ENCODE measurements at places on chromosomes 4 and X.

DNA sequence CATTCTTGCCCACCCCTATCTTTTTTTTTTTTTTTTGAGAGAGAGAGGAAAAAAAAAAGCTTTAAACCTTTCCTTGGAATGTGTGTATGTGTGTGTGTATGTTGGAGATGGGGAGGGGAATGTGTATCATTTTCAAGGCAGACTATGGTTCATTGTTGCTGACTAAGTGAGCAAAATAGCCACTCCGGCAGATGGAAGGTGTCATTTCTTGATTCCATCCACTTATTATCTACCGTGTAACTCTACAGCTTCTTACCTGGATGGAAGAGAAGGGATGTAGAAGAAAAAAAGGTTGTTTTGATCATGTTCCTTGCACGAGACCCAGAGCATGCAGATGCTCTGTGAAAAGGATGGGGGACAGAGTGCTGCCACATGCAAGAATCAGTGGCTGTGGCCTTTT lies 5.9 kb upstream of the GK2 start:
- DNase-seq: no peak

- no peak for DNase-seq
These were observed 3.2 kb upstream of the AREG start for GRCh38 chr4:74441744-74442143.

- DNase-seq: no peak
These were observed at the start of gene GJB1 for GRCh38 chrX:71222929-71223328. Gene GJB1, plus strand, starts transcription at chrX:71223224. Its CDS starts 484 bp downstream, at chrX:71223708.

DNA sequence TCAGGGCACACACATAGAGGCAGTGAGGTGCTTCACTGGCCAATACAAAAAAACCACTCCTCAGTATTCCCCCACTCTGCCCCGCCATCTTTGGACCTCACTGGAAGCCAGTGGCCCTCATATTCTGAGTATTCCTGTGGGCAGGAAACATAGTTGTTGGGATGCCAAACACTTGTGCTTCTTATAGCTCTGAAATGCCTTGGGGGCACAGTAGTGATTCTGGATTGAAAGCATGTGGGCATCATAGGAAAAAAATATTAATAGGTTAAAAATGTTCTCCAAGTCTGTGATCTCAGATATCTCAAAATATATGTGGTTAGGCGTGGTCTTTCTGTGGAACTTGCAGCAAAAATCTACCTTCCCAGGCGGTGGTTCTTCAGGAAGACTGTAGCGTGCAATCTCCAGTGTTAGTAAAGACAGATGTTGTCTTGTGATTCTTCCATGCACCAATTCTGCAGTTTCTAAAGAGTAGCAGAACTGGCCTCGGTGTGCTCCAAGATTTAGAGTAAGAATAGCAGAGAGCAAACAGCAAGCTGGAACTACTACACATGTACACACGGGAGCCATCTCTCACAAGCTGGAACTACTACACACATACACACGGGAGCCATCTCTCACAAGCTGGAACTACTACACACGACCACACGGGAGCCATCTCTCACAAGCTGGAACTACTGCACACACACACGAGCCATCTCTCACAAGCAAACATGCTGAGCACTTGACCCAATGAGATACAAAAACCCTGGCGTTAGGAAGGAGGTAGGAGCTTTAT lies 8.0 kb upstream of the TENM3 start:
- DNase-seq: no peak

- no peak for DNase-seq
These were observed 58.9 kb upstream of the PGM2 start for GRCh38 chr4:37767546-37767945.

DNA sequence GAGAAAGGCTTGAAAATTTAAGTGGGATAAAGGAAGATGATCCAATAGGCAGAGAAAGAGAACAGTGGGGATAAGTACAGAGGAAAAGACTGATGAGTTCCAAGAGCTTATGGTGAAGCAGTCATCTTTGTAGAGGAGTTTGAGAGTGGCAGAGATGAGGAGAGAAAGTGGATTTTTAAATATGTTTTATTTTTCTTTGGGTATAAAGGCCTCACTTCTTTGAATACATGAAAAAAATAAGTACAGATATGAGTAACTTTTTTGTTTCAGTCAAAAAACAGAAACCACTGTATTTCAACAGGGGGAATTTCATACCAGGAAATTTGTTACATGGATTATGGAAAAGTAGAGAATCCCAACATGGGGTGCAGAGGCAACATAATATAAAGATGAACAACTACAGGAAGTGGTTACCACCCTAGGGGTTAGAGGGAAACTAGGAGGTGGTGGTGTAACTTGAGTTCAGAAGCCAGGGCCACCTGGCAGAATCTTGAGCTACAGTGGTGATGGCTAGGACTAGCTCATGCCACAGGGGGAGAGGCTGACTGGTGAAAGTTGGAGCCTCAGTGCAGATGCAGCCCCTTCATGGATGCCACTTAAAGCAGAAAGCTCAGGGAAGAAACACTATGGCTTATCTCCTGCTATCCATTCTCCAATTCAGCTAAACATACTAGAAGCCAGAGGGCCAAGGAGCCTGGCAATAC lies 3.4 kb upstream of the CYBB start:
- no peak for DNase-seq

DNA sequence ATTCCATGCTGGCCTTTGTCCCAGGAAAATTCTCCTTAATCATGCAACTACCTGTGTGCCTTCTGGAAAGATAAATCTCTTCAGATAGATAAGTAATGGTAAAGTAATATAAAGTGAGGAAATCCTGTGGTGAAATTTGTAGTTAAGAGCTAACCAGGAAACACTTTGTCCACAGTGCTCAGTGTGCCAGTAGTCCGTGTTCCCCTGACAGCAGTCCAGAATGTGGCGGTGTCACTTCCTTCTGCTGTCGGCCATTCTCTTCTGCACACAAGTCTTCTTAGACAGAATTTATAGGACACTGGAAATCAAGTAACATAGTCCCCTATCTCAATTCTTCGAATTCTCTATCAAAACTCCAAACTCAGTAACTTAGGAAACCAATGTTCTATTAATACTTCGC lies 5.7 kb upstream of the CXXC4 start:
- no peak for DNase-seq

- DNase-seq: no peak
These were observed 1317.2 kb downstream of the PCDH7 start for GRCh38 chr4:32037399-32037798.

DNA sequence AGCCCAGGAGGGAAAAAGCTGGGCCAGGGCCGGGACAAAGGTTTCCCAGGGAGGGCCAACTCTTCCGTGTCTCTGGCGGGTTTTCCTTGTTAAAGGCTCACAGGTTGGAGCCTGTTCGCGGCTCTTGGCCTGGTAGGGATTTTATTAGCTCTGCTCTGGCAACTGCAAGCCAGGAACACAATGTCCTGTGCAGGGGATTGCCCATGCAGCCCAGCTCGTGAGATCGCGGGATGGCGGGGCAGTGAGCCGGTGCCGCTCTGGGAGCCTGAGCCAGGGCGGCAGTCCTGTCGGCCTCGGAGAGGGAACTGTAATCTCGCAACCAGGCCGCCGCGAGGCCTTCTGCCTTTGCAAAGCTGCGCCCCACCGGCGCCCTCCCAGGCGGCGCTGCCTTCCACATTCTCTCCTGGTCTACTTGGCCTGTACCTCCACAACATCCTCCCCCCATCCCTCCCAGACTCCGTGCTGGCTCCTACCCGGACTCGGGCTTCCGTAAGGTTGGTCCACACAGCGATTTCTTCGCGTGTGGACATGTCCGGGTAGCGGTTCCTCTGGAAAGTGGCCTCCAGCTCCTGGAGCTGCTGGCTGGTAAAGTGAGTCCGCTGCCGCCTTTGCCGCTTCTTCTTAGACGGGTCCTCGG lies 2.1 kb downstream of the PITX2 start:
- DNase-seq: no peak

GRCh38 chrX:33855251-33855650 lies 276.9 kb downstream of the FAM47A start:
- DNase-seq: no peak

GRCh38 chr4:77193511-77194102 lies 36.6 kb downstream of the CCNG2 start:
- DNase-seq: peak; percentile 51

DNA sequence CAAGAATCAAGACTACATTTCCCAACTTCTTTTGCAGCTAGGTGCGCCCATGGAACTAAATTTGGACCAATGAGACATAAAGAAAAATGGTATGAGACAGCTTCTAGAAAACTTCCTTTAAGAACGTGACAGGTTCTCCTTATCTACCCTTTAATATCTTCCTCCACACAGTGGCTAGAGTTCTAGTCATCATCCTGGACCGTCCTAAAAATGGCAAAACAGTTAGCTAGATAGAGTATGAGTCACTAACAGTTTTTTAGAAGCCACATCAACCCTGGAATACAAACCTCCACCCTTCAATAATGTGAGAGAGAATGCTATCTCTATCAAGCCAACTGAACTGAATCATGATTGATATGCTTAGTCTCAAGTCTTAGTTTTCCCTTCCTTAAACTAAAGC lies 267.9 kb upstream of the SLC7A11 start:
- DNase-seq: no peak

GRCh38 chr4:161256716-161257115 lies 907.1 kb downstream of the FSTL5 start:
- DNase-seq: no peak

DNA sequence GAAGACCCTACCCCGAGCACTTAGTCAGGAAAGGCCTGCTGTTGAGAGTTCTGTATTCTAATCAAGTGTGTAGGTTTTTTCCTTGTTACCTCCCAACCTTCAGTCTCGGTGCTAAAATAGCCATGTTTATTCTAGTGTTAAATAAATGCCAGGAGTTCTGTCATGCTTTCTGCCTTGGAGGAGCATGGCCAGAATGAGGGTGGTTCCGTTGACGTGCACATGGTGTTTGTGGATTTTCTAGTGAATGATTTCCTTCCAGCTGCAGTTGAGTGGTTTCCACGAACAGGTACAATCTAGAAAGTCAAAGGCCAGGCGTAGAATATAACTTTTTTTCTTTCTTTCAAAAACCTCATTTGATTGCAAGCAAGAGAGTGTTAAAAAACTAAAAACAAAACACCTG lies 21.0 kb downstream of the TRMT44 start:
- no peak for DNase-seq

DNA sequence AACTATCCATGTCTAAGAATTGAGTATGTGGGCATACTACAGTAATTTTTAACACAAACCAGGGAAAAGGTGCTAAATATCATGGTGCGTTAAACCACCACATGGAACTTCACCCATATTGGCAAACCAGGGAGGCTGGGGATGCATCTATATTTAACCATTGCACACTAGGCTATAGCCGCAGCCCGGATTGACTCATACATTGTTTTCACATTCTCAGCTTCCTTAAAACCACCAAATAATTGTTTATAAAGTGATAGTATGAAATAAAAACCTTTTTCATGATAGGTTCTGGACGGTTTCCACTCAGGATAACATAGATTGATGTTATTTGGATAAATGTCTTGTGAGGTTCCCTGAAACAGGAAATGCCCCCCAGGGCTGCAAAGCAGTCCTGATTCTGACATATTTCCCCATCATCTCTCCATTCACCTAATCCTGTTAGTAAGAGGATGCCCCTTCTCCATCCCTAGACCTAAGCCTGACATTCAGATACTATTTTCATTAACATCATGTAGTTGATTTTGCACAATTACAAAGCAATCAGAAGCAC lies 7.9 kb downstream of the COL25A1 start:
- no peak for DNase-seq

GRCh38 chr4:156909010-156909409 lies 62.6 kb downstream of the PDGFC start:
- DNase-seq: no peak

GRCh38 chr4:141467225-141467624 lies 169.2 kb upstream of the IL15 start:
- no peak for DNase-seq

DNA sequence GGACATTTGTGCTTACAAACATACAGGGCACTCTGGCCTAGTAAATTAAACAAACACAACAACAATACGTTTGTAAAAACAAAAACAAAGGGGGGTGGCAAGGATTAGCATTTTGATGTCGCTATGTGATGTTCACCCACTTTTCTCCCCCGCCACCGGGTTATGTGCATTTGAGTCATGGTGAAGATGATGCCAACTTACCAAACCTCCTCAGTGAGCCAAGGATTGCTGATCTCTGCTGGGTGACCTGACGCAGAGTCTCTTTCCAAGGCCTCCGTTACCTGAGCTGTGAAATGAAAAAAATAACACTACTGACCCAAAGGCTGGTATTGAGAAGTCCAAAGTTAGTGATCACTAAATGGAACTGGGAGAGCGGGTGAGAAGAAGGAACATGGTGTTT lies 85.4 kb downstream of the RBM47 start:
- DNase-seq: no peak

Measured in stimulated activated CD8-positive, alpha-beta memory T cell treated with anti-CD3 and anti-CD28 coated beads, Interleukin-4, amount 100 ng/mL, for 4 hours (primary cell).